ENCODE measurements at places on chromosomes 4 and X.

GRCh38 chrX:120015145-120016067 lies 62.1 kb downstream of the RHOXF2B start:
- DNase-seq: no peak

DNA sequence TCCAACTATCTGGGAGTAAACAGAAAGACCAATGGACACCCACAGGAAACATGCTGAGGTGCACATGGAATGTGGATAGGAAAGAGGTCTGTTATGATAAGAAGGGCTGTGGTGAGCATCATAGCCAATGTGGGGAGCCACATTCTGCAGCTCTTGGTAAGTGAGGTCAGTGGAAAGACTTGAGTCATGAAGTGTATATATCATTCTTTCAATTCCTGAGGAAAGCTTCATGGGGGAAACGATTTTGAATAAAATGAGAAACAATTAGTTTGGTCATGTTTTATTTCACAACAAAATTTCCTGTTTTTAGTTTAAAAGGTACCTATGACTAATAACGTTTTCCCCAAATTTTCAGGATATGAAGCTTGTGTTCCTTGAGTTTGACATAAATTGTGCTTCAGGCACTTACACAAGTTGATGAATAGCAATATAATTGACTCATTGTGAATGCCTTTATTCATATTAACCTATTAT lies 41.4 kb upstream of the RASSF6 start:
- DNase-seq: peak; percentile 96

DNA sequence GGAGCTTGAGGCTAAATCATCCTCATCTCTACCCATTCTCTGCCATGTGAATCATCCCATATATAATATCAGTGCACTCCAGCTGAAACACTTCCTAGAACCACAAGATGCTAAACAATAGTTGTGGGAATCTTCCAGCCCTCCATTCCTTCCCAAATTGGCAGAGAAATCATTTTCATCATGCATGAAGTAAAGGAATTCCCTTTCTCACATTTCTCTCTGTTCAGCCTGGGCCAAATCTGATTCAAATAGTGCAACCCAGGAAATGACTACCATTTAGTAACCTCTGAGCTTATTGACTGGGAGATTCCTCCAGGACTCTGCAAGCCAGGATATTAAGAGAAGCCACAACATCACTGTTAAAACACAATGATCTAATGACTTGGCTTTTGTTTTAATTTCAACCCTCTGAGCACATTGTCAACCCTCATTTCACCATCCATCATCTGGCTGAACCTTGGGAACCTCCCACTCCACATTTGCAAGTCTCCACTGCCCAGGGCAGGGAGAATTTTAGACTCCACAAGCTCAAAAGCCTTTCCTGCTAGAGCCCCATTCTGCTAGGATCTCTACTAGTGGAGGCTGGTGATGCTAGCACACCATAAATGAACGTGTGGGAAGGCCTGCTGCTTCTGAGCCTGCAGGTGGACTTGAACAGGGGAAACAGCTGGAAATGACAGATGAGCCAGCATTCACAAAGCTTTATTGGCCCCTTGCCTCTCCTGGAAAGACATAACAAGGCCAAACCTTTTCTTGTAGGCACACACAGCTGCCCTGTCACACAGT lies 133.9 kb downstream of the TET2 start:
- peak; percentile 93 for DNase-seq

- no peak for DNase-seq
These were observed 57.1 kb upstream of the PJA1 start for GRCh38 chrX:69222103-69223090.

DNA sequence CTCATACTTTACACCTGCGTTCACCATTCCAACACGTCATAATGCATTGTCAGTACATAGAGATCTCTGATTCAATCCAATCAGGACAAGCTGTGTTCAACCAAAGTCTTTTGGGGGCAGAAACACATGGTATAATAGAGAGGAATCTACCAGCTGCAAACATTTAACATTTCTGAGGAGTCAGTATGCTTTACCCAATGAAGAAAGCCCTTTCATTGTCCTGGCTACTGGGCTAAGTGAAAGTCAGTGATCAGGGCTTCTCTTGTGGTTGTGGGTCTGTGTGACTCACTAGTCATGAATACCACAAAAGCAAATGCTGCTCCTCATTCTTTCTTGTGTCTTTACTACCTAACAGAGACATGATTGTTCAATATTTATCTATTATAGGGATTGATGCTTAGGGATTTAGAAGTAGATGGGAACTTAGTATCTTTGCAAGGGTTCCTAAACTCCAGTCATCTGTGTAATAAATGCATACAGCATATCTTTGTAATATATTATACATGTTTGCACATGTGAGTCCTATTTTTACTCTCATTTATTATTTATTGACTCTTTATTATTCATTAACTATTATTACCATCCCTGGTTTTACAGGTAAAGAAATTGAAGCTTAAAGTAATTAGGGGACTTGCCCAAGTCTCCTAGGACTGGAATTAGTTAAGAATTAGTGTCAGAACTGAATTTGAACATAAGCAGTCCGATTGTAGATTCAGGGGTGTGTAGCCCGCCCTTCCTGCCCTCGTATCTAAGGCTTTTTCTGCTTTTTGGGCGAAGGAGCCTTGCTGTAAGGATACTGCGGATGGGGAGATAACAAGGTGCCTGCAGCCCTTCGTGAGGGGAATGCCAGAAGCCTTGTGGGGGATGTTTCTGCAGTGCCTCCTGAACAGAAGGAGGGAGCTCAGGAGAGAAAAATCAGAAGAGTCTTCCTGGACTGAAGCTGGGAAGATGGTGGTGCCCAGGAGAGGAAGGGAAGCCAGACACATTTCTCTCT lies 353.1 kb upstream of the BOD1L1 start:
- peak; percentile 85 for DNase-seq

DNA sequence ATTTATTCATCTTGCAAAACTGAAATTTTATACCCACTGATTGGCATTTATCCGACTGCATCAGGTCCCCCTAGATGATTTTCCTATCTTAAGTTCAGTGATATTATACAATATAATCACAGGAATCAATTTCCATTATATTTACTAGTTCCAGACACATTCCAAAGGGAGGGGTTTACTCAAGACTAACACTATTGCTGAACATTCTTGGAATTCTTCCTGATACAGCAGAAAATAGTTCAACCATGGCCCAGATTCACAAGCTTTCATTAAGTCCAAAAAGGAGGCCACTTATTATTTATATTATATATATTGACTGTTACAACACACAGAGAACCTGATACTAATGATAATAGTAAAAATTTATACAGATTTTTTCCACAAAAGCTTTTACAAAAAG lies 2353.6 kb downstream of the PCDH7 start:
- no peak for DNase-seq

Measured in AG04449 (cell line).